ENCODE measurements at places on chromosomes 7 and 10. TPM values are rescaled to one million over a fixed set of nuclear protein-coding genes. Genes with fewer than 3 reads are reported as not detected.

- peaks cover 26% of the 10 kb centered on the region for H3K4me1 ChIP-seq
- no peak for DNase-seq
- H3K27me3 ChIP-seq, result no peaks in the 10 kb centered on the region
- H3K36me3 ChIP-seq, result no peaks in the 10 kb centered on the region
- H3K4me3 ChIP-seq, result peak overlapping the region; percentile 97
- H3K27ac ChIP-seq, result peak overlapping the region; percentile 97
Measured at GRCh38 chr10:48305905-48306264, 592 bp upstream of the MAPK8 start.

DNA sequence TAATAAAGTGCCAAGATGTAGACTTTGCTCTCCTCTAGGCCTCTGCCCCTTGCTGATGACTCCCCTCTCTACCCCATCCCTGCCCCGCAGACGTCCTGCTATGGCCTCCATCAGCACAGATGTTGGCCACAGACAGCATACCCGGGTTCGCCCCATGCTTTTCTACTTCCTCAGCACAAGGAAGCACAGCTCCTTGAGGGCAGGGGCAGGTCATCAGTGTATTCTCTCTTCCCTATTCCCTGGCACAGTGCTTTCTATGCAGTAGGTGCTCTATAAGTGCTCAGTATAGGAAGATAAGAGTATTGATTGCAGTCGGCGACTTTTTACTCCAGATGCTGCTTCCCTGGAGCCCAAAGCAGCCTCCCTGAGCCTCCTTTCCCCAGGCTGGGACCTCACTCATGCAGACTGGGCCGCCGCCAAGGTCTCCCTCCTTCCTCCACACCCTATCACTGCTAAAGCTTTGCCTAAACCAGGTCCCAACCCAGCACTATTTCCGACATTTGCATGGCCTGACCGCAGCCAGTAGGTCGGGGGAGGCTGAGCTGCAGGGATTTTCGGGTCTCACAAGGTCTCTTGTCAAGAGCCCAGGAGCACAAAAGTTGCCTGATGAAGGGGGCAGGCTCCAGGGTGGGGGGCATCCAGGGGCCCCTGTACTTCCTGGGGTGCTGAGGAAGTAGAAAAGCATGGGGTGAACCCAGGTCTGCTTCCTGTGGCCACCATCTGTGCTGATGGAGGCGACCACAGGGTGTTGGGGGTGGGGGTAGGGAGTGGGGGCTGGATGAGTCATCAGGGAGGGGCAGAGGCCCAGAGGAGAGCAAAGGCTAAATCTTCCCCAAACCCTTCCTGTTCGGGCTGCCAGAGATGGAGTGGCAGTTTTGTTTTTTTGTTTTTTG, 8.0 kb downstream of the CALHM3 start:
- no peak overlapping the region for H3K4me3 ChIP-seq
- no peaks in the 10 kb centered on the region for H3K27me3 ChIP-seq
- H3K4me1 ChIP-seq, result peaks cover 8% of the 10 kb centered on the region
- H3K27ac ChIP-seq, result peak overlapping the region; percentile 64
- DNase-seq, result no peak

DNA sequence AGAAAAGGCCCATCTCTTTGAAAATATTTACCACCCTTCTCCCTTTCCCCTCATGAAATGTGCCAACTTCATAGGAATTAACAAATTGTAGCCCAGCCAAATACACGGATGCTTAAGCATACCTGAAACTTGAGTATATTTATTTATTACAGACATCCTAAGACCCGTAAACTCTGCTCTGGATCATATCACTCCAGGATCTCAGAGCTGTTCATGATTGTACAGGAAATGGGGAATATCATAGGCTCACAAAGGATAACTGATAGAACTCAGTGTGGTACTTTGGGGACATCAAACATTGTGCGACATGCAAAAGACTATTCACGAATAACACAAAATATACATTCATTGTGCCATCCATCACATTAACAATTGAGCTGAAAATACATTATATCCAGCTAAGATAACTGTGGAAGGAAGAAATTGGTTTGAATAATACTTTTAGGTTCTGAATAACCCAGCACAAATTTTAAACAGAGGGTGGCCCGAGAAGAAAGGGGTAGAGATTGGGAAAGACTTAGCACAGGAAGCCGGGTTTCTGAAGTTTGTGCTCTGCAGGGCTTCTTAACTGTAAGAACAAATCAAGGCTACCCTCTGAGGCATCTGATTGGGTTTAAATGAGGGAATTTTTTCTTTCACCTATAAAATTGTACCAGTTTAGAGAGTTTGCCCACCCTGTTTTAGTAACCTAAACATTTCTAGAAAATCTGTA, 2.5 kb downstream of the HOXA1 start:
- H3K4me3 ChIP-seq, result no peak overlapping the region
- no peak for DNase-seq
- peaks cover 15% of the 10 kb centered on the region for H3K27me3 ChIP-seq
- H3K36me3 ChIP-seq, result no peaks in the 10 kb centered on the region
- no peak overlapping the region for H3K27ac ChIP-seq

The LDB3 gene
- 0.44 TPM for total RNA-seq

The LAMB1 gene
- total RNA-seq, result 76.7 TPM
